DMS53 (cell line): ENCODE measurements at places on chromosomes 5 and 9.

DNA sequence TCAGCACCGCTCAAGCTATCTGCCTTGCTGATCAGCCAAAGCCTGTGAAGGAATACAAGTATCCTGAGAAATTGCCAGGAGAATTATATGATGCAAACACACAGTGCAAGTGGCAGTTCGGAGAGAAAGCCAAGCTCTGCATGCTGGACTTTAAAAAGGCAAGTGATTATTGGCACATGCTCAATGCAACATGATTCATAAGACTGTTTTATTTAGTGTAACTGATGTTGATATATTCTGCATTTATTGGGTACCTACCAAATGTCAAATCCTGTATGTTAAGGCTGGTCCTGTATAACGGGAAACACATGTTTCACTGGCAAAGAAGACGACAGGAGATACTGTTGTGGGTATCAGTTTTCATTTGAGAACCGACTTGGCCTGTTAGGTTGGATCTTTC lies 69.0 kb downstream of the ADAMTS16 start:
- DNase-seq = no peak

- DNase-seq = peak; percentile 46
Measured at GRCh38 chr5:159887050-159887449, 29.2 kb upstream of the ADRA1B start.

GRCh38 chr5:117859176-117859575 lies 1129.2 kb downstream of the DTWD2 start:
- no peak for DNase-seq

GRCh38 chr5:616484-617039 lies 4.4 kb downstream of the CEP72 start:
- DNase-seq = peak; percentile 41
